ENCODE measurements at places on chromosomes 4 and X.

- DNase-seq, result no peak
Measured at GRCh38 chr4:108484187-108484586, 136.2 kb upstream of the RPL34 start.

GRCh38 chrX:138723301-138723700, 11.8 kb upstream of the FGF13 start:
- no peak for DNase-seq

GRCh38 chr4:6962211-6963041, 52.8 kb downstream of the TBC1D14 start:
- DNase-seq, result no peak

GRCh38 chr4:179836179-179837075, 2394.2 kb upstream of the AGA start:
- DNase-seq, result no peak

- DNase-seq, result no peak
Measured at GRCh38 chrX:44344687-44345086, 1.2 kb upstream of the EFHC2 start.

GRCh38 chr4:147709999-147710398, 21.9 kb upstream of the ARHGAP10 start:
- no peak for DNase-seq

All from vagina (tissue), 2 donors.